ENCODE measurements at places on chromosomes 2 and 18.

- DNase-seq: no peak
These were observed 31.1 kb upstream of the PPP1R1C start for GRCh38 chr2:181954538-181954883.

DNA sequence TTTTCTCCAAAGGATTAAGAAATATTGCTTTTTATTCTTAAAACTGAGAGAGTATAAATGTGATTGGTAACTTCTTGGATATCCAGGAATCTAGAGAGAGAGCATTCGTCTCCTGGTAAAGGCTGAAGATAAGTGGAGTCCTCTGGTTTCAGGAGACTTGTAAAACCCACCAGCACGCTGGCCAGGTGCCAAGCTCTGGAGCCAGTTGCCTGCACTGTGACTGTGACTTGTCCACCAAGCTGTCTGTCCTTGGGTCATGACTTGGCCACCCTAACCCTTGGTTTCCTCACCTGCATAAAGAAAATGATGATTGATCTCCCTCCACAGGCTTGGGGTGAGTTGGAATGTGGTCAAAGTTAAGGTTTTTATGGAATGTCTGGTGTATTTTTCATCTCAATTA lies 185.4 kb upstream of the NCKAP5 start:
- no peak for DNase-seq

DNA sequence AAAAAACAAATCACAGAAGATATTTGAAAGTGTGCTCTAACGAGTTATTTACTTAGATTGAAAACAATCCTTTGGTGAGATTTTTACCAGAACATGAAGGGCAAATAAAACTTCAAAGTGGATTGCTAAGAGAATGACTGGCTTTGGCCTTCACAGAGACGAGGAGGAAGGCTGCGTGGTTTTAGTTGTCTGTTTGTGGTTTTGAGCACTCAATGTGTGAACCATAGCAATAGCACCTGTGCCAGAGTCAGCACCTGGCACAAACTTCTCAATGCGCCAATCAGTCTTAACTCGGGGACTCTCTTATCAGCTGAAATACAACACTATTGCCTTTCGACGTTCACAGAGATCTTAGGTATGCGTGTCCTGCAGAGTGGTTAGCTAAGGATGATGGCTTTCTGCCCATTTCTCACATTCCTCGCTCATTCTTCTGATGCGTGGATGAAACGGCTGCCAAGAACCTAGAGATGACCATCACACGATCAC lies 70.0 kb downstream of the MBP start:
- no peak for DNase-seq

GRCh38 chr2:69735686-69736085 lies 6.2 kb upstream of the ANXA4 start:
- DNase-seq: no peak

DNA sequence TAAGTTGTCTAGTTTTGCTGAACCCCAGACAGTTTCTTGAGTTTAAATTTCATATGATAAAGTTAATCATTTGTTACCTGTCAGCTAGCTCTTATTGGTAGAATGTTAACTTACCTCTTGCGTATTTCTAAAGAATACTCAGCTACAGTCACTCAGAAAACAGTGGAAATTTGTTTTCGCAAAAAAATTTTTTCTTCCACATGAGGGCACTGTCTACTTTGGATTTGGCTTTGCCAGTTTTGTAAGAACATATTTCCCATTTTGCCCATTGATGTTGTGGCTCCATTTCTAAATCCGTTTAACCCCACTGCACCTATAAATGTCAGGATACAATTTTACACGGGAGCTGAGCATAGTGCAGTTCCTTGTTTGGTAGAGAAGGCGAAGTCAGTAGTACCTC lies 19.1 kb upstream of the GCFC2 start:
- DNase-seq: no peak

DNA sequence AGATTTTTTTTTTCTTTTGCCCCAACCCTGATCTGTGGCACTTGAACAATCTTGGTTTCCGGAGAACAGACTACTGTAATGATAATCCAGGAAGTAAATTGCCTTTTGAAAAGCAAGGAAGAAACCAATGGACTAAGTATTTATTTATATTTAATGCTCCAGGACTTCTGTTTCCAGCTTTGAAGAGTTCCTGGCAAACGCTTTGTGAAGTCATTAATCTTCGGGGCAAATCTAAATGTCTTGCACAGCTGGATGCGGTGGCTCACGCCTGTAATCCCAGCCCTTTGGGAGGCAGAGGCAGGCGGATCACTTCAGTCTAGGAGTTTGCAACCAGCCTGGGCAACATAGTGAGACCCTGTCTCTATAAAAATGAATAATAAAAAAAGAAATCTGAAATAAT lies 135.1 kb upstream of the GATA6 start:
- no peak for DNase-seq

GRCh38 chr2:105057005-105057404 lies 19.1 kb downstream of the MRPS9 start:
- no peak for DNase-seq

DNA sequence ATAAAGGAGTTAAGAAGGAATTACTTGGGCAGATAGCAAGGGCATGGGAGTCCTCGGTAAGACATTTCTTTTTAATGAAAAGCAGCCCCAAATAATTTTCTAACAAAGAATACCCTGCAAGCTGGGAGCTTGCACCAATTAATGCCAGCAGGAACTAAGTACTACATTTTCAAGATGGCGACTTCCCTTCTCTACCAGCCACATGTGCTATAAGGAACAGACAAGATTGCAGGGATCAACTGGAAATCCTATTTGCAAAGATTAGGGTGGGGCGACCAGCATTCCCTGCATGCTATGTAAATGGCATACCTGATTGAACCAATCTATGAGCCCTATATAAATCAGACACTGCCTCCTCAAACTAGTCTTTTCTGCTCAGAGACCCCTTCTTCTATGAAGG lies 827.5 kb downstream of the ADCYAP1 start:
- no peak for DNase-seq

- DNase-seq: no peak
These were observed 131.5 kb upstream of the SMAD2 start for GRCh38 chr18:48061781-48062570.

GRCh38 chr2:184654945-184655344 lies 56.6 kb downstream of the ZNF804A start:
- no peak for DNase-seq

GRCh38 chr2:39581866-39582265 lies 83.9 kb upstream of the TMEM178A start:
- no peak for DNase-seq

GRCh38 chr2:207825978-207826377 lies 56.3 kb upstream of the FZD5 start:
- no peak for DNase-seq

DNA sequence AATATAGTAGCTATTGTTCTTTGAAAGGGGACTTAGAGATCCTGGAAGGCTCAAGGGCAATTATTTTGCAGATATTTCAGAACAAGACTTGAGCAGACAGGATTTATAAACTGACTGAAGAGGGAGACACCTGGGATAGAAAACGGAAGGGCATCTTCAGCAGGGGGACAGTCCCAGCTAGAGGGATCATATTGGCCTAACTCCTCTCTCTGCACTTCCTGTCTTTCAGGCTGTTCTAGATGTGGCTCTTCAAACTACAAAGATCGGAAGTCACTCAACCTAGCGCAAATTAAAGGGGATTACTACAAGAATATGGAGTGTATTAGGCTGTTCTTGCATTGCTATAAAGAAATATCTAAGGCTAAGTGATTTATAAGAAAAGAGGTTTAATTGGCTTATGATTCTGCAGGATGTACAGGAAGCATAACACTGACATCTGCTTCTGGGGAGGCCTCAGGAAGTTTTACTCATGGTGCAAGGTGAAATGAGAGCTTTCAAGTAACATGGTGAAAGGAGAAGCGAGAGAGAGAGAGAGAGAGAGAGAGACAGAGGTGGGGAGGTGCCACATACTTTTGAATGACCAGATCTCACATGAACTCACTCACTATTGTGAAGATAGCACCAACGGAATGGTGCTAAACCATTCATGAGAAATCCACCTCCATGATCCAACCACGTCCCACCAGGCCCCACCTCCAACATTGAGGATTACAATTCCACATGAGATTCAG lies 5.3 kb upstream of the CTIF start:
- no peak for DNase-seq

DNA sequence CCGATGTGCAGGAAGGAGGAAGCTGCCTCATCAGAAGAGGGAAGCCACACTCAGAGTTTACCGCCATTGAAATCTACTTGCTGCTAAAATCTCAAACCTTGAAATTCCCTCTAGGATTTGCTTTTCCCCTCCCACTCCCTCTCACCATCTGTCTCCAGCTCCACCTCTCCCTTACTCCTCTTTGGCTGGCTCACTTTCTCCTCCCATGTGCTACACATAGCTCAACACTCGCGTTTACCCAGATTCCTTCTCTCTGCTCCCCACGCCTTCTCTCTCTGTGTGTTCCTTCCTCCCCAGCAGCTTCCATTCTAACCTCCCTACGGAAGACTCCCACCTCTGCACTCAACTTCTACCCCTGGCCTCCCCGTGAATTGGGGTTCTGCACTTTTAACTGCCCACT lies 143.1 kb downstream of the DNER start:
- DNase-seq: no peak

- DNase-seq: no peak
These were observed 50.9 kb downstream of the ACTR2 start for GRCh38 chr2:65278531-65278981.

DNA sequence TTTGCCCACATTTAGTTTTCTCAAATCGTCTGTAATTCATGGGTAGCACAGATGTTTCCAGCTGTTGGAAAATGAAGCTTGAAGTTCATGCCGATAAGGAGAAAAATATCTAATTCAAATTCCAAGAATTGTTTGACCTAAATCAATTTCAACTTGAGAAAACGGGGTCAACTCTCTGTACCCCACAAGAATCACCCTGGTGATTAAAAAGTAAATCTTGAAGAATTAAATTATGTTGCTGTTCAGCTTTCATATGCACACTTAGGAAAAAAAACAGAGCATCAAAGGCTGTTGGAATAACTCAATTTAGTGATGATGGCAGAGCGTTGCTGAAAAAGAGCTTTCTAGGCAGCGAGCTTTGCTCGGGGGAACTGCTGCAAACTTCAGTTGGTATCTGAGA lies 43.0 kb downstream of the SLC4A3 start:
- no peak for DNase-seq

GRCh38 chr2:218865999-218866398 lies 6.4 kb downstream of the WNT6 start:
- DNase-seq: no peak

GRCh38 chr2:31413025-31413424 lies 1.5 kb downstream of the XDH start:
- DNase-seq: no peak

- DNase-seq: no peak
These were observed 957.7 kb upstream of the GYPC start for GRCh38 chr2:125698280-125698679.

GRCh38 chr2:182416191-182416590 lies 10.6 kb downstream of the PDE1A start:
- no peak for DNase-seq

DNA sequence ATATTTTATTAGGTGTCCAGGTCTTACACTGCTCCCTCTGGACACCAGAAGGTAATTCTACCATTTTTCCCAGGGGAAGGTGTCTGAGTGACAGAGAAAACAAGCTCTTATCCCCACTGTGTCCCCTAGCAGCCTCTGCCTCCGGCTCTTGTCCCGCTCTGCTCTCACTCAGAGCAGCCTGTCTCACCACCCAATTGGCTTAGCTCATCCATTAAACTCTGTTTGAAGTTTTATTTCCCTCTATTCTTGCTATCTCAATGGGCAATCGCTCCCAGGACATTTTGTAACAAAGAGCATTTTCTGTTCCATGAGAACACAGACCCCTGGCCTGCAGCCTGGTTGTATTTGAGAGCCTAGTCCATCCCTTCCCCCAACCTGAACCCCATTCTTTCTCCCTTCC lies 90.6 kb upstream of the LDAH start:
- DNase-seq: peak; percentile 68

GRCh38 chr2:198371921-198372543 lies 567.6 kb downstream of the PLCL1 start:
- DNase-seq: no peak

DNA sequence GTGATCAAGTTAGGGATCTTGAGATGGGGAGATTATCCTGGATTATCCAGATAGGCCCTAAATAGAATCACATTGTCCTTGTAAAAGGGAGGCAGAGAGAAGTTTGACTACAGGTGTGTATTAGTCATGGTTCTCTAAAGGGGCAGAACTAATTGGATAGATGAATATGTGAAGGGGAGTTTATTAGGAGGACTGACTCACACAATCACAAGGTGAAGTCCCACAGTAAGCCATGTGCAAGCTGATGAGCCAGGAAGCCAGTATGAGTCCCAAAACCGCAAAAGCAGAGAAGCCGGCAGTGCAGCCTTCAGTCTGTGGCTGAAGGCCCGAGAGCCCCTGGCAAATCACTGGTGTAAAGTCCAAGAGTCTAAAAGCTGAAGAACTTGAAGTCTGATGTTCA lies 275.8 kb downstream of the KCNS3 start:
- DNase-seq: no peak

DNA sequence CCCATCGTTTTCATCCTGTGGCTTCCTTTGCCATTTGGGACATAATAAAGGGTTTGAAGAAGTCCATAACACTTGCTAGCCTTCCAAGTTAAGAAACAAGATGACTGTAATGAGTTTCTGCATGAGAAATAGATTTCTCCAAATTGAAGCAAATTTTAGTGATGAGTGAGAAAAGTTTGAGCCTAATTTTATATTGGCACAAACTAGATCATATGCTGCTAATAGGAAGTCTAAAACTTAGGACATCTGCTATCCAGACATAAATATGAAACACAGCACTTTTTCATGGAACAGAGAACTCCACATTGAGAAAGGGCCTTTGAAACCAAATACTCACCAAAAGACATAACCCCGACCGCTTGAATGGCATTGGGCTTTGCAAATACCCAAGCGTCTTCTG lies 39.8 kb downstream of the SLC38A11 start:
- no peak for DNase-seq

DNA sequence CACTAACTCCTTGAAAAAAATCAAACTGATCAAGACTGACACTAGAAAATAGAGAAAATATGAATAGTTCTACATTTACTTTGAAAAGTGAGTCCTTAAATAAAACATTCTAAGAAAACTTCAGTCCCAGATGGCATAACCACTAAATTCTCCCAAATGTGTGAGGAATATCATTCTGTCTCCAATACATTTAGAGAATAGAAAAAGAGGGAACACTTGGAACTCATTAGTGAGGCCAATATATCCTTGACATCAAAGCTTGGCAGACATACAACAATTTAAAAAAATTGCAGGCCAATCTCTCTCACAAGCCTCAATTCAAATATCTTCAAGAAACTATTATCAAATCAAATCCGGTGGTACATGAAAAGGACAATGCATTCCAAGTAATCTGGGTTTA lies 79.3 kb upstream of the TMEM247 start:
- no peak for DNase-seq
